T-cell (primary cell): ENCODE measurements at places on chromosomes 3 and 15. TPM values are rescaled to one million over a fixed set of nuclear protein-coding genes. Genes with fewer than 3 reads are reported as not detected.

The IL1RAP gene
- total RNA-seq: 8.6 TPM

The LMAN1L gene
- total RNA-seq: 1.6 TPM

The FBN1 gene
- total RNA-seq: 0.82 TPM

The CHRNB4 gene
- not detected for total RNA-seq

The CCR9 gene
- 2.1 TPM for total RNA-seq

The ALG3 gene
- 39.9 TPM for total RNA-seq

The PSMA4 gene
- 80.7 TPM for total RNA-seq

The PLCB2 gene
- total RNA-seq: 242 TPM

The NR1I2 gene
- total RNA-seq: 0.39 TPM

The CACNA1D gene
- total RNA-seq: 0.33 TPM

The COL6A5 gene
- not detected for total RNA-seq

The ABHD2 gene
- 58.5 TPM for total RNA-seq

The FAIM gene
- total RNA-seq: 2.9 TPM

The SYNPR gene
- total RNA-seq: not detected

The C3orf85 gene
- total RNA-seq: not detected

The EPHB1 gene
- 0.30 TPM for total RNA-seq

The GOLGA6D gene
- not detected for total RNA-seq

The CELSR3 gene
- 7.4 TPM for total RNA-seq

The TGM4 gene
- not detected for total RNA-seq

The RETNLB gene
- not detected for total RNA-seq

The ATP13A5 gene
- total RNA-seq: not detected

The TMEM207 gene
- total RNA-seq: not detected
